IPS DF 19.7 (cell line): ENCODE measurements at places on chromosomes 13 and 19.

DNA sequence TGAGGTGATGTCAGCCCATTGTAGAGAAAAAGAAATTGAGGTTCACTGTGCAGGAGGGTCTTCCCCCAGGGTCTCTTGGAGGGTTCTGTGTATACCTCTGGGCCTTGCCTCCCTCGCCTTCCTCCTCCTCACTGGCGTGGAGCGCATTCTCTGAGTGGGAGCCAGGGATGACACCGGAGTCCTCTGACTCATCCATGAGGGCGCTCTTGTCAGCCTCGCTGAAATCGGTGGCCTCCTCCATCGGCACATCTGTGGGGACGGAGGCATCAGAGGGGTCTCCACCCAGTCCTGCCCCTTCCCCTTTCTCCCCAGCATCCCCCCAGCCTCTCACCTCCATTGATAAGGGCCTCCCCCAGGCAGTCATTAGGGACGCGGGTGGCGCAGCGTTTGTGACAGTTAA, 16.2 kb downstream of the PRKD2 start:
- no peak for DNase-seq

DNA sequence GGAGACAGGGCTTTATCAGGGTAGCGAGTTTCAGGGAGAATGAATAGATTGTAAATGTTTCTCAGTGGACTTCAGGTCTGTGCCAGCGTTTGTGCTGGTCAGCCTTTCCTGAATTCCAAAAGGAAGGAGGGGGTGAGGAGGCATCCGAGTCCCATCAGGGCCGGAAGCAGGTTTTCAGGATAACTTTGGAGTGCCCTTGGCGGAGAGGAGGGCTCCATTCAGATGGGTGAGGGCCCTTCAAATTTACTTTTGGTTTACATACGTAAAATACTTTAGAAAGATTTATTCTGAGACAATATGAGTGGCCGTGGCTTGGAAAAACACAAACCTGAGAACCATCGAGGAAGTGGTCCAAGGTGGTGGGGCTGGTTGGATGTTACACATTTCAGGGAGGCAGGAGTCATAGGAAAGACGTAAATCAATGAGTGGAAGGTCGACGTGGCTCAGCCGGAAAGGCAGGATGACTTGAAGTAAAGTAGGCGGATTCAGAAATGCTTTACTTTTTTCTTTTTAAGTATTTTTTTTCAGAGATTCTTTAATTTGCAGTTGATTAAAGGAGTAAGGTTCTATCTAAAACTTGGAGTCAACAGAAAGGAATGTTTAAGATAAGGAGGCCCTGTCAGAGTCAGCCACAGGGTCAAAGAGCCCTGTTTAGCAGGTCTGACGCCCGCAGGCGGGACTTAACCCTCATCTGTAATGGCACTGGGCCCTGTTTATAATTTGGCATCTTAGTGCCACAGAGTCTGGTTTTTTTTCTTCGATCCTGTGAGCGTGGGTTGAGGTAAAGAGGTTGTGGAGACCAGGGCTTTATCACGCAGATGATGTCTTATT, 32.8 kb downstream of the ATP11A start:
- no peak for DNase-seq

- DNase-seq = no peak
These were observed 1.3 kb downstream of the ICAM5 start for GRCh38 chr19:10290876-10291553.

DNA sequence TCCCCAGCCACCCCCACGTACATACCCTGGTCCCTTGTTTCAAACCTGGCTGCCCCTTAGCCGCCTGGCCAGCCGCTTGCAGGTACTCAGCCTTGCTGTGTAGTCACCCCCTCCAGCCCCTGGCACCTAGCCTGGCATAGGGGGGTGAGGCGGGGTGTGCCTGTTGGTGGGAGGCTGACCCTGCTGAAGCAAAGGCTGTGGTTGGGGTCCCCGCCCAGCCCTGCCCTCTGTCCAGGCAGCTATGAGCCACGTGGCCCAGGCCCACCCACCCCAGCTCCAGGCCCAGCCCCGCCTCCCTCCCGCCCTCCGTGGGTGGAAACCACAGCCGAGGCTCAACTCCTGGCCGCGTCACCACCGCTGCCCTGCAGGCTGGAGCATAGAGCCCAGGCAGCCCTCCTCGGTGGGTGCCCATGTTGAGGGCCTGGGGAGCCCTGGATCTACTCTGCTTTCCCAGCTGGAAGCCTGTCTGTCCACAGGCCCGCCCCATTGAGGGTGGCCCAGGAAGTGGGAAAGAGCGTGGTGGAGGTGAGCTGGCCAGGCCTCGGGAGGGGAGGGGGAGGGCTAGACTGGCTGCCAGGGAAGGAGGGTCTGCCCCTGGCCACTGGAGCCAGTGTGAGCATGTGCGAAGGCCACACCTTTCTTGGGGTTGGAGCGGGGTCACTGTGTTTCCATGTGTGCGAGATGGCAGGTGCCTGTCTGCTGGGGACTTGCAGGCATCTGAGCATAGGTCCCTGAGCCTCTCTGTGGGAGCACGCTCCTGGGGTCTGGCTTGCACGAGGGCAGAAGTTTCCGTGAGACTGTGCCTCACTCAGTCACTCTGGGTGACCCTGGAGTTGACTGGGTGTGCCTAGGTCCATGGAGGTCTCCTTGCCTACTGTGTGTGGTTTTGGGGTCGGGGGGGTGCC, 31.0 kb downstream of the PAK4 start:
- no peak for DNase-seq

DNA sequence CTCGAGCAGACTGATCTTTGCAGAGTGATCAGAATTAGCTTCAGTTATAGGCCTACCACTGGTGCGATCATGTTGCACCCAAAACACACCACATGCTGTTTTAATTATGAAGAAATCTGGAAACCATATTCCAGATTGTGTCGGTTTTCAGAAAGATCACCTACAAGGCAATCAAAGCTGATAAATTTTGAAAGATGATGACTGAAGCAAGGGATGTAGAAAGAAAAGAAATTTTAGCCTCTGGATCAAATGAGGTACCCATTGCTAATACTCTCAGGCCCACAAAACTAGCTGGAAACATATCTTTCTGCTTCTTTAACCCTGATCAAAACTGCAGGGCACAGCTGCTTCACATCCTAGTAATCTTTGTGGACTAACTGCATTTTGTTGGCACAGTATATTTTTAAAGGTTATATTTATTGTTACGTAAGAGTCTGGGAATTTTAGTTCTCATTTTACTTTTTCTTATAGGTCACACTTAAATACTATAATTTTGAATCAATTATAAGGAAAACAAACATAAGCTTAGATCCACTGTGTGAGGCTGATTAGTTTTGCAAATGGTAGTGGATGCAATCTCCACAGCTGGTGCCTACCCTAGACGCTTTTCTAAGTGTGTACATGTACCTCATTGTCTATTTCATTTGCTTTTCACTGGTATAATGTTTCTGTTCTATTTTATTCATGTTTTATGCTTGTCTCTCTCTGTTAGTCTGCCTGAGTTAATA, 150.9 kb downstream of the RGCC start:
- DNase-seq = no peak

- DNase-seq = no peak
These were observed 160.1 kb upstream of the SOX1 start for GRCh38 chr13:111906816-111907215.

DNA sequence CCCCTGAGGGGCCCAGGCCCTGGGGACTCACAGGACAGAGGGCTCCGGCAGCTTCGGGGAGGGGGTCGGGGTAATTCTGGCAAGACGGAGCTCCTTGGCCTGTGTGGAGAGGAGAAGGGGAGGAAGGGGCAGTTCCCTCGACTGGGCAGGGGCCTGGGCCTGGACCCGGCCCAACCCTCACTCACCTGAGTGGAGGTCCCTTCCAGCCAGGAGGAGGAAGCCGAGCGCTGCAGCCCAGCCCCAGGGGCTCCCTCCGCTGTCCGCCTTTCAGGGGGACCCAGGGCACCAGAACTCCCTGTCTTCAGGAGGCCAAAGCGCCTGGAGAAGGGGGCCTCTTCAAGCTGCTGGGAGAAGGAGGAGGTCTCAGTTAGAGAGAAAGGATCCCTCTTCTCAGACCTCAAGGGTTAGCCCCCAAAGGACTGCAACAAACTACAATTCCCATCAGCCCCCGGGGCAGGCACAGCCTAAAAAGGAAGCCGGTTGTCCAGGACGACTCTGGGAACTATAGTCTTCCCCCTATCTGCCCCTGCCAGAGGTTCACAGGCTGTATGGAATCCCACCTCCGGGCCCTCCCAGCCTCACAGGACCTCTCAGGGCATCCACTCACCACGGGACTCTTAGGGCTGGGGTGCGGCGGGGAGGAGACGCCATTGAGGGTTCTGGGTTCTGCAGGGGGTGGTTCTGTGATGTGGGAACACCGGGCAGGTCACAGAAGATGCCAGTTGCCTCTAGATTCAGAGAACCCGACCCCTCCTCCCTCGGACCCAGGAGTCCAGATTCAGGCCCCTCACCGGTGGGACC, 19.8 kb downstream of the EPS8L1 start:
- no peak for DNase-seq

DNA sequence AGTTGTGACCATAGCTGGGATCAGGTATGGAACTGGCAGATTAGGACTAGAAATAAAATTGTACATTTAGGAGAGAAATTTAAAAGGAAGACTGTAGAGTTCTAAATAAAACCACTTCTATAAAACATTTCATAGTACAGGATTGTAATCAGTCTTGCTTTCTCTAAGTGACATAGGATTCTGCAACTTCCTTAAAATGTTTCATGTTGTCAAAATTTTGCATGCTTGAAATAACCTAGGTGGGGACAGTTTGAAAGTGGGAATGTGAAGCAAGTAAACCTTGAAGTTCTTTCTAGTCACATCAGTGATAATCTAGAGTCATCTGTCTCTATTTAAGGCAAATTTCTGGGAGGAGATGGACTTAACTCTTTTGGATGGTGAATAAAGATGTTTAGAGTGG, 6.7 kb downstream of the TM9SF2 start:
- DNase-seq = no peak

DNA sequence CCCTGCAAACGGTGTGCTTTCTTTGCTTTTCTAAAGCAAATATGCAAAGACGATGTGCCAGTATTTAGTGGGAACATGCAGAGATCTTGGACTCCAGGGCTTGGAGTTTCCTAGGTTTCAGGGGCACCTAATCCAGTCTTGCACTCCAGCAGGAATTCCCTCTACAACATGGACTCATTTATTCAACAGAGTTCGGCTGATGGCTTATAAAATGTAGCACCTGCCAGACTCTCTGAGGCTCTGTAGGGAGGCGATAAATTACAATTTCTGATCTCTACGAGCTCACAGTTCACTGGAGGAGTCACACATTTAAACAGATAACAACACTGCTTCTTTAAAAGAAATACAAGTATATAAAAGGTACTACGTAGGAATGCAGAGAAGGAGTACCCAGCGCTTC, 143.7 kb downstream of the FGF9 start:
- DNase-seq = no peak

GRCh38 chr13:101475536-101475935, 23.1 kb downstream of the ITGBL1 start:
- DNase-seq = no peak

DNA sequence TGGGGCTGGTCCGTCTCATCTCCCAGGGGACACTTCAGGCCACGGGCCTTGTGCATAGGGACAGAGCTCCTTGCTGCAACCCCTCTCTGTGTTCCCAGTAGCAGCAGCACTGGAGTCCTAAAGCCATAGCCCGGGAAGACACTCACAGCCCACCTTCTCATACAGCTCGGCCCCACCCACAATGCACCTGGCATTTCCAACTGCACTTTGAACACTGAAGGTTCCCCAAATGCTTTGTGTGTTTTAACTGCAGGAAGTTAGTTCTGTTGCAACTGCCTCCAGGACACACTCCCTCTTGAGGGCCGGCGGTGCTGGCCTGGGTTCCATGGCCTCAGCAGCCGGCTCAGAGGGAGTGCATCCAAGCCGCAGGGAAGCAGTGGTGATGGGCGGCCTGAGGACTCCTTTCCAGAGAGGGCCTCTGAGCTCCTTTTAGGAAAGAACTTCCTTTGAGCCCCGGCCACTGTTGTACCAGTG, 22.7 kb upstream of the TMEM255B start:
- no peak for DNase-seq

DNA sequence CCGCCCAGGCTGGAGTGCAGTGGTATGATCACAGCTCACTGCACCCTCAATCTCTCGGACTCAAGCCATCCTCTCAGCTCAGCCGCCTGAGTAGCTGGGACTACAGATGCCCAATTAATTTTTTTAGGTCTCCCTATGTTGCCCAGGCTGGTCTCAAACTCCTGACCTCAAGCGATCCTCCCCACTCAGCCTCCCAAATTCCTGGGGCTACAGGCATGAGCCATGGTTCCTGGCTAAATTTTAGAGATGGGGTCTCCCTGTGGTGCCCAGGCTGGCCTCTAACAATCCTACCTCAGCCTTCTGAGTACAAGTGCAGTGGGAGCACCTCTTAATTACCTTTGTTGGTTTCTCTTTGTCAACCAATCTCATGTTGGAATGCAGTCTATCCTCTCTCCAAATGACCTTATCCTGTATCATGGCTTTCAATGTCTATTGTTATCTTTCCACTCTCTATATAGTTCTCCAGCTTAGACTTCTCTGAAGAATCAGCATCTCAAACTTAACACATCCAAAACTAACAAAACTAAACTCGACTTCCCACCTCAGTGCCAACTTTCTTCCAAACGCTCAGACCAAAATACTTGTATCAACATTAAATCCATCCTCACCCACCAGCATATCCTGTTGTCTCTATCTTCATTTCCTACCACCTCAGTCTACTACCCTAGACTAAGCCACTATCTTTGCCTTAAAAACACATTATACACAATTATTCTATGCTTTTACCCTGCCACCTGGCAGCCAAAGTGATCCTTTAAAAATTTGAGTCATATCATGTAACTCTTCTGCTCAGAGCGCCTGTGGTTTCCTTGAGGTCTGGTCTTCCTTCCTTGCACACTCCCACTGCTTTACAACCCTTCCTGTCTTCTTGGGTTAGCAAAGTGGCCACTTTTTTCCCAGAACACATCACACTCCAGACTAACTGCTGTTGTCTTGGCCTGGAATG, 6.7 kb downstream of the TPT1 start:
- DNase-seq = no peak

GRCh38 chr13:110560601-110561343, 750 bp downstream of the RAB20 start:
- no peak for DNase-seq

GRCh38 chr13:45950386-45951000, 98.9 kb upstream of the SIAH3 start:
- no peak for DNase-seq

- no peak for DNase-seq
These were observed 21.2 kb downstream of the TMPRSS9 start for GRCh38 chr19:2381148-2381820.

- no peak for DNase-seq
These were observed 35.8 kb upstream of the MEDAG start for GRCh38 chr13:30870049-30870884.

DNA sequence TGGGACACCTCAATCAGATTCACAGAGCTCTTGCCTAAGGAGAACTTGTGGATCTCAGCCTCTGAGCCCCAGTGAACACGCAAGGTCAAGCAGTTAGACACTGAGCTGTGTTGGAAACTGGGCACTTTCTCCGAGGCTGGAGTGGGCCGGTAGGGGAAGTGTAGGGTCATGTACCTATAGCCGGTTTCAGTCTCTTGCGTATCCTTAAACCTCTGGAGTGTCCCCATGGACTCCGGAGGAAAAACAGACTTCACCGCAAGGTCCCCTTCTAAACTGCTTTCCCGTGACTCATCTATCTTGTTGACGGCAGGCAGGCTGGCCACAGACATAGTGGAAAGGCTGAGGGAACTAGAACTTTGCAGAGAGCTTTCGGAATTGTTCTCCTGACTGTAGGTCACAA, 11.3 kb downstream of the IQCN start:
- no peak for DNase-seq

- no peak for DNase-seq
These were observed 24.0 kb upstream of the LAIR1 start for GRCh38 chr19:54388802-54389139.

- DNase-seq = no peak
These were observed 221.8 kb upstream of the UBL3 start for GRCh38 chr13:30071969-30072817.

- no peak for DNase-seq
These were observed 20.5 kb downstream of the EPS8L1 start for GRCh38 chr19:55096061-55096701.
